ENCODE measurements at places on chromosomes 3 and 15.

GRCh38 chr3:185251272-185251671 lies 2.6 kb downstream of the EHHADH start:
- no peak for DNase-seq

DNA sequence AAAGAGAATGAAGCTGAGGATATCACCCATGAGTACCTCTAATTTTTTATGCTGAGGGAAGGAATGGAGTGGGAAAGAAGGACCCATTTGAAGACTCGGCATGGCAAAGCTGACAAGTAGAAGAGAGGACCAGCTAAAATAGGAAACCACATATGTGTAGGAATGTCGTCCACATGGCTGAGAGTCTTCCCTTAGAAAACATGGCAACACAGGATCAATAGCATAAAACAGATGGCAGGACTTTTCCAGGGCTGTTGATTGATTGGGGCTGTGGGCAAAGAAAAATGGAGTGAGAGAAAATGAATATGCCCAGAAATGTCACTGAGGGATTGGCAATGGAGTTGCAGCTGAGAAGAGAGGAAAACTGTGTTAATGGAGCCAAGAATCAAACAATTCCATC lies 76.2 kb upstream of the PRICKLE2 start:
- DNase-seq, result no peak

GRCh38 chr3:9201955-9202354 lies 47.5 kb downstream of the SRGAP3 start:
- no peak for DNase-seq

DNA sequence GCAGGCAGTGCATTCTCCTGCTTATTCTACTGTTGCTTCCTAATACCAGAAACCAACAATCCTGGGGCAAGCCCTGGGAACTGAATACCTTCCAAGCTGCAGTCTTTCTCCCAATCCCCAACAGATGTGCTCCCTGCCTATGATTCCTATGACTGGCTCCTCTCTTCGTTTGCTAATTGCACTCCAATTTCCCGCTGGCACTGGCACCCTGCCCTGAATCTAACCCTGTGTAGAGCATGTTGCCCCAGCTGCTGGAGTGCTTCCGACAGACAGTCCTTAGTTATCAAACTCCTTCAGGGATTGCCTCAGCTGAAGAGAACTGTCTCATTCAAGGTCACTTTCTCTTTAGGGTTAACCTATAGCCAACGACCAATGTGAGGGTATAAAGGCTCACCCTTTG lies 214.1 kb downstream of the NECTIN3 start:
- DNase-seq, result no peak

Data from occipital lobe (tissue), 3 donors.